CD4-positive, alpha-beta T cell treated with Interleukin-4 for 1 hour (primary cell): ENCODE measurements at places on chromosomes 1 and 21.

- no peak for DNase-seq
These were observed 25.8 kb upstream of the LPAR3 start for GRCh38 chr1:84918726-84919336.

GRCh38 chr1:27136998-27137542, 17.9 kb downstream of the SLC9A1 start:
- DNase-seq: peak; percentile 77

DNA sequence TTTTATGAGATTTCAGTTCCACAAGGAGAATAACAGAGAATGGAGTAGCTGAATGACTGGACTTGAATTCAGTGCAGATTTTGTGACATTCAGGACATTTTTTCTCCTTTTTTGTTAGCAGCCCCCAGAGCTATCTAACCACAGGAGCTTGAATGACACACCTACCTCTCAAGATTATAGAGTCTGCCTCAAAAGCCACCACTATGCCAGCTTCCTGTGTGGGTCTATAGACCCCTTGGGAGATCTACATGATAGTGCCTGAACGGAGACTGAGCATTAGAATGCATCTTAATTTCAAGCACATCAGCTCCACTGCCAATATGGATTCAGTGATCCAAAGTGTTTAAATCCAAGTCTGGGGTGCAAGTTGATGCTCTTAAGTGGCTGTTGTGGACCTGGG, 74.4 kb upstream of the ZNF648 start:
- DNase-seq: no peak

DNA sequence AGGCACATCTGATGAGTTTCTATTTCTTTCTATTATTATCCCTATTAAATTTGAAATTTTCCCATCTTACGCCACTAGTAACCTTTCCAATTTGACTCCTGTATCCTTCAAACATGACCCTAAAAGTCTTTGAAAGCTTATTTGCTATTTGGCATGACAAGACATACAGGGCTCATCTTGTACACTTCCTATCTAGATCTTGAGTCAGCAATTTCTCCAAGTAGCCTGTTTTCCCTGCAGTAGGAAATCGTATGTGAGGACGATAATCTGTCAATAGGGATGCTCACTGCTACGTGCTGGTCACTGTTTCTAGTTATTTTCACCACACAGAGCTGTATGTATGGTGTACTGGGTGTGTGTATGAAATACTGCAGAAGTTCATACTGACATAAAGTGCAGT, 142.7 kb downstream of the CDC42BPA start:
- DNase-seq: no peak

- DNase-seq: no peak
These were observed 33.7 kb upstream of the PARP1 start for GRCh38 chr1:226441629-226442028.

GRCh38 chr1:67209521-67209920, 43.3 kb downstream of the IL23R start:
- no peak for DNase-seq

GRCh38 chr1:94514095-94514727, 27.3 kb downstream of the F3 start:
- no peak for DNase-seq

DNA sequence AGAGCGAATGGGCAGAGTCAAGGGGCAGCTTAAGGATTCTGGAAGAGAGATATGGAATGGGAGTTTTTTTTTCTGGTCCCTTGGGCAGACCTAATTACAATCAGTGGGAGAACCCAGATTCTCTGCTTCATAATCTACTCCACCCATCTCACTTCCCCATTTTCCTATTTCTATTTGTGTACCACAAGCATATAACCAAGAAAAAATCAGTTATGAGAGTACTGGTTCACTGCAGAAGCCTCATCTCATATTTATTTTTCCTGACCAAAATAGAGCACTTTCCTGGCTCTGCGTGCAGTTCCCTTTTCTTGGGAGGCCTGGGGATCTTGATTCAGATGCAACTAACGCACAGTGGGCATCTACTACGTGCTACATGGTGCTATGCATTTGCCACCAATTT, 82.2 kb upstream of the SLFNL1 start:
- DNase-seq: no peak
